ENCODE measurements at places on chromosomes 12 and 14.

DNA sequence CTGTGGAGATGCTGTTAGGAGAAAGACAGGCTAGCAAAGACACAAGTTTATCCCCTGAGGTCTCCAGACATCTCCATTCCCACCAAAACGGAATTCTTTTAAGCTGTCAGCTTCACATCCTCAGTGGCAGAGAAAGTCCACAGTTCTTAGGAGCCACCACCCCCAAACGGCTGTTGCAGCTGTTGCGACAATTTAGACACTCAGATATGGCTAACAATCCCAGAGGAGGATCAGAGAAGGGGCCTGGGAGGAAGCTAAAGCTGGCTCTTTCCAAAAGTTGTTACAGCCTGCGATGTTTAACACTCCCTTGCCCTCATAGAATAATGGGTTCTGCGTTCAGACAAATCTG lies 1.9 kb upstream of the ATP5MC2 start:
- no peak for DNase-seq

- no peak for DNase-seq
Measured at GRCh38 chr12:86772696-86773095, 516.5 kb upstream of the MGAT4C start.

GRCh38 chr14:74661726-74662450 lies 49.9 kb upstream of the LTBP2 start:
- no peak for DNase-seq

DNA sequence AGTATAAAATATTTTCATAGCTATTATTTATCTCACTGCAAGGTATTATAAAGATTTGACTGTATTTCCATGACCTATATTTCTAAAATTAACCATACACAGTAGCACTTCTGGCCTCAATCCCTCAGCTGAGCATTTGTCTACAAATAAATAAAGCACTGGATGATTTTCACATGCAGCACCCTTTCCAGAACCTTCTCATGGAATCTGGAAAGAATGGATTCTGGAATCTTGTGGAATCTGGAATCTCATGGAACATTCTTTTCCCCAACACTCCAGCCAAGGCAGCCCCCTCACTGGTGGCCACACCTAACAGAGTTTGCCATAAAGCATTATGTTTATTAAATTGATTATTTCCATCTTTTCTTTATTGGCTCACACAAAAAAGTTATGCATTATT lies 199.2 kb downstream of the MSRB3 start:
- no peak for DNase-seq

DNA sequence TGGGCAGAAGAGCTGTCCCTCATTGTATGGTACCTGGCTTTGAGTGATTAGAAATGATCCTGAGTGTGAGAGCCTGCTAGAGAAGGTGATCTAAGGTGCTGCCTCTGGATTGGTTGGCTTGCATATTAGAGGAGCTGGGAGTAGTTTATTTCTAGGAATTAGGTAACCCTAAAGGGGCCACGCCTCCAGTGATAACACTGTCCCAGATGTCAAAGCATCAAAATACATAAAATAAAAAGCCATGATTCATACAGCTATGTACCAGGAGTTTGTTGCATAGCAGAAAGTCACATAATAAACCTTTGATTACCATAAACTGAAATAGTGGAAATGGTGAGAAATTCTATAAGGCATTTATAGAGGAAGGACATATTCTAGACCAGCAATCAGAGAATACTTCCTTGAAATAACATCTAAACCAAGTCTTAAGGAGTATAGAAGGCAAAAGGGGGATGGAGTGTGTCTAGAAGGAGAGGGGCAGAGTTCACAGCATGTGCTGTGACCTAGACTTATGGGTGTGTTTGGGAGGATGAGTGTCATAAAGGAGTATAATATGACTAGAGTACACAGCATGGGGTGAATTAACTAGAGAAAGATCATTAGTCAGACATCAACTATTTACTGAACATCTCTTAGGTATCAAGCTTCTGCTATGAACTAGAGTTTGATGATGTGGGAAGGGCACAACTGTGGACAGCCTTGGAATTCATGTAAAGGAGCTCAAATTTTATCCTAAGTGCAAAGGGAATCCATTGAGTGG lies 686.4 kb downstream of the GALC start:
- no peak for DNase-seq

Measured in dermis microvascular lymphatic vessel endothelial cell (primary cell).